ENCODE measurements at places on chromosomes 6 and 20.

GRCh38 chr6:72631480-72631879 is 9.6 kb downstream of the KCNQ5 start:
- DNase-seq, result no peak

GRCh38 chr6:103277936-103278335 is 1581.8 kb downstream of the HACE1 start:
- no peak for DNase-seq

- no peak for DNase-seq
Observed at GRCh38 chr6:130381012-130381411, 15.2 kb downstream of the TMEM200A start.

DNA sequence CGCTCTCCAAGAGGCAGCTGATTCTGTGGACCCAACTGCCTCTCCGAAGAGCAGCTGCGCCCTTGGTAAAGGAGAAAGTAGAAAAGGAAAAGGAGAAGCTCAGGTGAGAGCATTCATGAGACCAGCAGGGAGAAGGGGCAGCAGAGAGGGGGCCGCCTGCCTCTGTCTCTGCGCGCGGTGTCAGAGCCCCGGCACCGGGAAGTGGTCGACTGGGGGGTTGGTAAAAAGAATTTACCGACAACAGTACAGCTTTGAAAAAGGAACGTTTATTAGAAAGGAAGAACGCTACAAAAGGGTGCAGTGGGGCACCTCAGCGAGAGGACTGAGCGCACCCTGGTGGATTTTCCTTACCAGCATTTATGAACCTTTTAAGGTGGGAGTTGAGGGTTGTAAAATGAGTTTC is 61.9 kb downstream of the GPR6 start:
- DNase-seq, result peak; percentile 29

DNA sequence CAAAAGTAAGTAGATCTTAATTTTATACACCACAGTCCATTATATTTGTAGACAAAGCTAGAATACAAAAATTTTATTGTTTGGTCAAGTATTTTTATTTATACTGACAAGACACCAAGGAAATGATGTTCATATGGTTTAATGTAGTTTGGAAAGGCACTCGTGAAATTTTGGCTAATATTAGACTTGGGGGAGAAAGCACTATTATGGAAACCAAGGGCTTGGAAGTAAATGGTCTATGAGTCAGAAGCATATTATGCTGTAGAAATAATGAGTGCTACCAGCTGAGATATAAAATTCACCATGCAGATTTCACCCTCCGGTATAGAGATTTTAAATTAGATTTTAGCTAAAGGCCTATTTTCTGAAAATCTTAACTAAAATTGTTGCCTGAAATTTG is 233.6 kb downstream of the KCNQ5 start:
- no peak for DNase-seq

DNA sequence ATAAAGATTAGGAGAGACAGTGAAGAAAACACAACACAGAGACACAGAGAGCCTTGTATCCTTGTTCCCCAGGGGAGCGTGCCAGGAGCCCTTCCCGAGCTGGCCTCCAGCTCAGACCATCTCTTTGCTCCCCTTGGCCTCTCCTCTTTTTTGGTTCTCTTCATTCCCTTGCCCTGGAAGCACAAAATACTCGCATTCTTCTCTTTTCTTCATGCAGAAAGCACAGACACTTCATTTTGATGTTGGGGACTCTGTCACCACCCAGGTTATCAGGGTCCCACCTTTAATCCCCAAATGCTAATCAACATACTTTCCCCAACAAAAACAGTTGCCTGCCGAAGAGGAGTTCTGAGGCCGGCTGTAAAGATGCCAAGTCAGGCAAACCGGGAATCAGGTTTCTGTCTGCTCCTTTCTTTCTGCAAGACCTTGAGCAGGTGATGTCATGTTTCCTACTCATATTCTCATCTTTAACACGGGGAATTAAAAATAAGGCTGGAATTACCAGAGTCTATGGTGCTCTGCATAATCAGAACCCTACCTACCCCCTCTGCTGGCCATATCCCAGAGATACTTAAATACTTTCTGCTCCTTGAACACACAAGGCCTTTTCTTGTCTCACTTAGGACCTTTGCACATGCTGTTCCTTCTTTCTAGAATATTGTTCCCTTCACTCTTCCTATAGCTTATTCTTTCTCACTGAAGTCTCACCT is 21.7 kb downstream of the TGM6 start:
- no peak for DNase-seq

- DNase-seq, result no peak
Observed at GRCh38 chr6:111098597-111098996, 11.3 kb downstream of the SLC16A10 start.

- no peak for DNase-seq
Observed at GRCh38 chr6:106104476-106104875, 18.3 kb downstream of the PRDM1 start.

- DNase-seq, result no peak
Observed at GRCh38 chr6:119352001-119352400, 2.4 kb upstream of the MAN1A1 start.

DNA sequence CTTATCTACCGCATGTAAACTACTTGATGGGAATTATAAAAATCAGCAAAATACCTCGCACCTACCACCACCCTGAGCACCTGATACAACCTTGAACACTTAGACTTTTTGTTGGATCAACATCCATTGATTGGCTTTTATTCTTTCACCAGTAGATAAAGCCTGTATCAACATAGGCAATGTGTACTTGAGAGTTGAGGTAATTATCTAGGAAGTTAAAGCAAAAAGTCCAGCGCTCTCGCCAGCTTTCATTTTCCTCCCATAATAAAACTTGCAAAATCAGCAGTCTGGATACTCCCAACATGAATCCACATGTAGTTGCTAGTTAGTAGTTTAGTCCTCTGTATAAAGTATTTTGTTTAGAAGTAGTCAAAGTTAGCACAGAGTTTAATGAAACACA is 132.0 kb upstream of the PRDM1 start:
- DNase-seq, result no peak

- DNase-seq, result no peak
Observed at GRCh38 chr6:32974541-32975308, 6.3 kb downstream of the BRD2 start.

DNA sequence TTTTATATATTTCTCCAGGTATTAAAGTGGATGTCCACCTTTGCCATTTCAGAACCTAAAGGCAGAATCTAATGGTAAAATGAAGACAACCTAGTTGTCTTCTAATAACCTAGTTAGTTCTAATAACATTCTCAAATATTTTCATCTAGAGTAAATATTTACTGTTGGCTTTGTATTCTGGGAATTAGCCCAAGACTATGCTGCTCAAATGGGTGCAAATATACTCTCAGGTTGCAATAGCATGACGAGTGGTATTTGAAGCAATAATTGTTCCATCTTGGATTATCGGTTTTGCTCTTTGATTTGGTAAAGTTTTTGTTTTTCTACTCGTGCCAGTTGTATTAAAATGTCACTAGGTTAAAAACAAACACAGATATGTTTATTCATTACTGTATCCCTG is 21.0 kb upstream of the RSPH4A start:
- DNase-seq, result no peak

- DNase-seq, result no peak
Observed at GRCh38 chr6:98823428-98824161, 10.8 kb upstream of the POU3F2 start.

DNA sequence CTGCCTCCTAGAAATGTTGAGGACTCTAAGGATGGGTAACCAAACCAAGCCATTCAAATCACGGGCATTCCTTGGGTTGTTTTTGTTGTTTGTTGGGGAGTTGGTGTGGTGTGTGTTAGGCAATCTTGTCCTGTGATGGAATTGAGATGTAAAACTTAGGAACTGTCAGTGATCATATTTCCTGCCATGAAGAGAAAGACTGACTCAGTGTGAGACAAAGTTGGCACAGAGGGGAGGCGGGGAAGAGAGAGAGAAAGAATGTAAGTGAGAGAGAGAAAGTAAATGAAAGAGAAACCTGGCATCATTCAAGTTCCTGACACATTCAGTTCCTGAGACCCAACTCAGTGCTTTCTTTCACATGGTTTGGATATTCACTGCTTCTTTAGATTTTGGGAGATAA is 21.6 kb upstream of the FBXO30 start:
- DNase-seq, result no peak

- DNase-seq, result no peak
Observed at GRCh38 chr6:170112583-170112860, 178.4 kb downstream of the DLL1 start.

DNA sequence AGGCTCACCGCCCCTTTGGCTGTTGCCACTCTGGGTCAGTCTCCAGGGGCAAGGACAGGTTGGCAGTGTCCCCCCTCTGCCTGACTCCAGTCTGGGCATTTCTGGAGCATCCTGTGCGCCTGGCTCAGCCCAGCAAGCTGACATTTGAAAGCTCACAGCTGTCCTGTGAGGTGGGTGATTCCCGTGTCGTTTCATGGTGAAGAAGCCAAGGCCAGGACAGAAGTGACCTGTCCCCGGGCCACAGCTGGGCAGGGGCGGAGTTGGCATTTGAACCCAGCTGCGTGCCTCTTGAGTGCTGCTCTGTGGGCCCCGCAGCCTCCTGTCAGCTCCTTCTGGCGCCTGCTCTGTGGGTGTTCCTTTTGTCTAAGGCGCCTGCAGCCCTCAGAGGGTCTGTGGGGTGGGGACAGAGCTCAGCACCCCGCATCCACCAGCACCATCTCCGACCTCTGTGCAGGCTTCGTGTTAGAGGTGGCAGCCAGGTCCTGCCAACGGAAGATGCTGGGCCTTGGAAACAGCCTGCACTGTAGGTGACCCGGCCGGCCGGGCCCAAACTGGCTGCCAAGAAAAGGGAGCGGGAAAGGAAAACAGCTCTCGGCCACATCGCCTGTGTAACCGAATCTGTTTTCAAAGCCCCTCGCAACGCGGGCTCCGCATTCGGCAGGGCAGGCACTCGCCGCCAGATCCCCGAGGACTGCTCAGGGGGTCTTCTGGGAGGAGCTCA is 5.8 kb upstream of the GATA5 start:
- no peak for DNase-seq

DNA sequence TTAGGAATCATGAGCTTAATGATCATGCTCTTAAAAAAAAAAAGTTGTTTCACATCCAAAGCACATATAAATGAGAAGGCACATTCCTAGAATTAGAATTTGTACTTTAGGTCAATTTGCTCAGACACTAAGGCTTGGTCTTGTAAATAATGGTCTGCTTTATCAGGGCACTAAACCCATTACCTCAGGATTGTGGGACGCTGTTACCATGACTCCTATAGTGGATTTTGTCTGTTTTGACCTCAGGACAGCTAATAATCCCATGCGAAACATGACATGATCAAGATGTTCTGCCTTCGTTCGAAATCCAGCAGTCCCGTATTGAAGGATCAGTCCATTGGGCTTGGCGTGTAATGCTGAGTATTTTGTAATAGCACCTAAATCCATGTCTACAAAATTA is 2.4 kb downstream of the PGM3 start:
- DNase-seq, result no peak

DNA sequence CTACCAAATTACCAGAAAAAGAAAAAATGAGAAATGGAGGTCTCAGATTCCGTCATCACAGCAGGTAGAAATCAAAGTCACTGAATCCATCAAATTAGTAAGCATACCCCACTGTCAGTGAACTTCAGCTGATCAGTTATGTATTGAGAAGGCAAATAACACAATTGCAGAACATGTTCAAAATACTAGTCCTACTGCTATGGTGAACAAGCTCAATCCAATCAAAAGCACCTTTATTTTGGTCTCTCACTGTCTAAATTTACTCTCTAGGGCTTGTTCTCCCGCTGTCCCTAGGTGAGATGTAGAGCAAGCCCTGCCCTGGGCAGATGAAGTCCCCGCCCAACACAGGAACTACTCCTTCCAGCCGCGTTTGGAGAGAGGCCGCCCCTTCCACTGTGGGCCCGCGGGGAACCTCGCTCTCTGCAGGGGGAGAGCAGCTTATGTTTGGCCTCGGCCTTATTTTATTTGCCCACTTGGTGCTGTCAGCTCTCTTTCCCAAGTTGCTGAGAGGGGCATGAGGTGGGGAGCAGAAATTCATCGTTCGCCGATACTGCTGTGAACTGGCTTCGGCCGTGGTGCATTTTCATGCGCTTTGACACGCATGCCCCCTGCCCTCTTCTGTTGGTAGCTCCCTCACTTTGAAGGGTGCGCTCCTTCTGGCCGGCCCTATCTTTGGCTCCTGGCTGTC is 14.3 kb upstream of the MAP1LC3A start:
- DNase-seq, result peak; percentile 12

DNA sequence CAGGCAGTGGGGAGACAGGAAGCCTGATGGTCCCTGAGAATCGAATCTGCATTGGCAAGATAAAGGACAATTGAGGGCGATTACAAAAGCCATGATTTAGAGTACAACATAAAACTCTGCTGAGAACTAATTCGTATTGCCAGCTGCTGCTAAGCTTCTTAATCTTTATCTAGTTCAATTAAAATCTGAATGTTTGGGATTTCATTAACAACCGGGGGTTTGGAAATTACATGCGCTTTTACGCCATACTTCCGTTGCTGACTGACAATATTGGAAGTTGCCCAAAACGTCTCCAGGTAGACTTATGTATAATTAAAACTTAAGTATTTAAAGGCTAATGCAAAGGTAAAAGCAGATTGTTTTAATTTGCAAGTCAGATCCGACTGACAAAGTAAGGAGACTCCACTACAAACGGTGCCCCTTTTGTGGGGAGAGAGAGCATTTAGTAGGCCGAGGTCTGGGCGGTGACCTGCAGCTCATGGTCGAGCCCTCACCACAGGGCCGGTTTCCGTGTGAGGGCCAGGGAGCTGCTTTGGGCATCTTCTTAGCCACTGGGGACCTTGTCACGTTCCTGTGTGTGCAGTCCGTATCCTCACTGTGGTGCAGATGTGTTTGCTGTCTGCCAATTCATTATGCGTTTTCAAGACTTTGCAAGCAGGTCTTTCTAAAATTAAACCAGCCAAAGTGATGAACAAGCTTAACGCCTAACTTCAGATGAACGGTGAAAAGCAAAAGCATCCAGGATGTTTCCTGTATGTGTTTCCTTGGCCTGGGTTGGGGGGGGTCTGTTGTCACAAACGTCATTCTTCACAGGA is 49.9 kb downstream of the CDH4 start:
- no peak for DNase-seq

- no peak for DNase-seq
Observed at GRCh38 chr6:71524201-71524600, 235.6 kb downstream of the OGFRL1 start.

DNA sequence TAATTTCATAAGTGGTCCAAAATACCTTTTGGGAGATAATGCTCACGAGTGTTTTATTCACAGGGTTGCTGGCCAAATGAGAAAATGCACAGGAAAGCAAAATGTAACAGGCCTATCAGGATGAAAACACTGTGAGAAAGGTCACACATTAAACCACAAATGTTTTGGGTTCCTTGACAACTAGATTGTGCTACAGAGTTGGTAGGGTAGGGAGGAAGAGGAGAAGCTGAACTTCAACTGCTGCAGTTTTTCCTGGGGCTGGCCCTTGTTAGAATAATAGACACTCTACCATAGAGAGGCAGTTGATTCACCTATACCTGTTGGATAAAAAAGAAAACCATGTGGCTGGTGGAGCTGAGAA is 28.1 kb upstream of the PAQR8 start:
- no peak for DNase-seq

- no peak for DNase-seq
Observed at GRCh38 chr6:21955053-21955595, 341.7 kb downstream of the PRL start.

Measured in activated naive CD4-positive, alpha-beta T cell treated with Interleukin-2 at 50 U/mL for 16 hours (primary cell).